ENCODE measurements at places on chromosomes 1 and 21.

GRCh38 chr1:19260211-19261138 is 8.9 kb downstream of the MRTO4 start:
- DNase-seq = no peak

GRCh38 chr21:42338729-42339715 is 11.8 kb downstream of the TFF2 start:
- no peak for DNase-seq

DNA sequence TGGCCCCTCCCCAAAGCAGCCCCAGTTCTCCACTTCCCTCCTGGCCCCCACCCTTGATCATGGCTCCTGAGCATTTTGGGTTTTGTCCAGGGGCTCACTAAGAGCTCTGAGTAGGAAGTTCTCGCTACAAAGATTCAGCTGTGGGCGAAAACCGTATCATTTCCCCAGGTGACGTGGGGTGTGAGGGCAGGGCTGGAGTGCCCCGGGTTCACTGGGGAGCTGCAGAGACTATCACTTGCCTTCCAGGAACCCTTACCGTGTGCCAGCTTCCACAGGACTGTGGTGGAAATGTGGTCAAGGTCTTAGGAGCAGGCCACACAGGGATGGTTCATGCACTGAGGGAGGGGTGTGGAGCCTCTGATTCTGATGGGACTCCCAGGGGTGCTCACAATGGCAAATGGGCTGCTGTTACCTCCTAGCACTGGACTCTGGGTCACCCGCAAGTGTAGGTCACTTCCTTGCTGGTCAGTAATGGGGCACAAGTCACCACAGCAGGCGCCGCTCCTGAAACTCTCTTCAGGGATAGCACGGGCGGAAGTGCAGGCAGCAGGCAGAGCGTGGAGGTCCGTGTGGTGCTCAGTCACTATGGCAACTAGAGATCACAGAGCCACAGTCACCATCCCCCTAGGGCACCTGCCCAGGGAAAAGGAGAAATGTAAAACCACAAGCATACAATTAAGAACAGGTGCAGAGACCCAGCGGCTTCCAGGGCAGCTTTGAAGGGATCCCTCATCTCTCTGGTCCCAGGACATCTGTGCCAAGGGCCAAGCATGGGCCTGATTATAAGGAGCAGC is 35.4 kb downstream of the RSPH1 start:
- DNase-seq = no peak

DNA sequence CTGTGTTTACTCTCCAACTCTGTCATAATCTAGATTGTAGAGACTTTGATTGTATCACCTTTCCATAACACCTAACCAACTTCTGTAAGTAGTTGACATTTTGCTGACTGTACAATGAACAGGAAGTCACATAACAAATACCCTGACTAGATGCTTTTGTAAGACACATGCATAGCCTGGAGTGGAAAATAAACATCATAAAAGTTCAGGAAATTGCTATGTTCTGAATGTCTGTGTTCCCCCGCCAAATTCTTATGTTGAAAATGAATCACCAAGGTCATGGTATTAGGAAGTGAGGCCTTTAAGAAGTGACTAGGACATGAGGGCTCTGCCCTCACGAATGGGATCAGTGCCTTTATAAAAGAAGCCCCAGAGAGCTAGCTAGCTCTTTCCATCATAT is 40.4 kb upstream of the ZSWIM5 start:
- no peak for DNase-seq

- DNase-seq = no peak
Measured at GRCh38 chr1:7052701-7053100, 267.4 kb downstream of the CAMTA1 start.

GRCh38 chr1:27331922-27332321 is 9.9 kb upstream of the SYTL1 start:
- no peak for DNase-seq

DNA sequence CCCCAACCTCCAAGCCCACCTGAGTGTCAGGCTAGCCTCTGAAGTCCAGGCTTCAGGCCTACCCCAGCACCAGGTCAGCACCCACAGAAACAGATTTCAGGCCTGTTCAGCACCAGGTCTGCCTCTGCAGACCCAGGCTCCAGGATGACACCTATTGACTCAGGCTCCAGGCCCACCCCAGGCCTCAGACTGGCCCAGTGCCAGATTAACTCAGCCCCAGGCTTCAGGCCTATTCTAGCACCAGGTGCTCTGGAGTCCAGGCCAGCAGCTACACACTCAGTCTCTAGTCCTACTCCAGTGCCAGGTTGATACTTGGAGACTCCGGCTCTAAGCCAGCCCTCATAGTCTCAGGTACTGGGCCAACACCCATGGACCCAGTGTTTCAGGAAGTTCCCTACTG is 541.7 kb upstream of the PBX1 start:
- DNase-seq = no peak

DNA sequence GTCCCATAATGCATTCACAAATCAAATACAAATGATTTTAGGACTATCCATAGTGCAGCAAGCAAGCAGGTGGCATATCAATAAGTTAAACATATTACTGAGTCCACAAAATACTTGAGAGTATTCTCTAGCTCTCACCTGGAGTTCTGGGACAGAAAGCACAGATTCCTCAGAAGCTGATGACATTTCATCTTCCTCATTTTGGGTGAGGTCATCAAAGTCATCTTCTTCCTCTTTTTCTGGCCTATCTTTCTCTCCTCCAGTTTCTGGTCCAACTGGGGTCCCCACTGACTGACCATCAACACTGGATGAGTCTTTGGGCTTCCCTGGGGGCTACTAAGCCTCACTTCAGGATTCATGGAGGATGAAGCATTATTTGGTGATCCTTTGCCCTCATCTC is 38.9 kb downstream of the YY1AP1 start:
- DNase-seq = no peak

- no peak for DNase-seq
Measured at GRCh38 chr21:46051379-46051770, 46.5 kb upstream of the COL6A2 start.

DNA sequence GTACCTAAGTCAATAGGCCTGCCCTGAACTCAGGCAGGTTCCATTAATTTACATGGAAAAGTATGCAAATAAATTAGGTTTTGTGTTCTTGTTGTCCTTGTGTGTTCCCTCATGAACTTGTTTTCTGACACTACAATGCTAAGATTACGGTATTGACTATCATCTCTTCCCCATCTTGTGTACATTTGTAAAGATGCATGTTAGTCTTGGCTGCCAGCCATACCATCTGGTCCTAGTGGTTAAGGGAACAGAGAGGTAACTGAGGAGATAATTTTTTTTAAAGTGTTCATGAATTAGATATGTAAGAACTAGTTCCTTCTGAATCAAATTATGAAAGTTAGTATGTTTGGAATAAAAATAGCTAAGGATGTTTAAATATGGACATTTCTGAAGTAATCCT is 167.6 kb upstream of the ADAMTS5 start:
- DNase-seq = no peak

DNA sequence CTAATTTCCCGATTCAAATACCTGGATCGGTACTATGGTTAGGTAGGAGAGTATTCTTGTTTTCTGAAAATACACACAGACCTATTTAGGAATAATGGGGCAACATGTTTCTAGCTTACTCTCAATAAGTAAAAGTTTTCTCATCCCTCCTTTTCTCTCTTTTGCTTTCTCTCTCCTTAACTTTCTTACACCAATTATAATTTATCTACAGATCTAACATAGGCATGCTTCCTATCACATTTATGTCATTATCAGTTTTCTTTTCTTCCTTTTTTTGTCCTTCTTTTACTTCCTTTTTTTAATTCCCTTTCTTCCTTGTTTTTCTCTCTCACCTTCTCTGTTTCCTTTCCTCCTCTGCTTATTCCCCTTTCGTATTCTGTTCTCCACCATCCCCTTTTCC is 20.3 kb downstream of the SNX7 start:
- DNase-seq = no peak

DNA sequence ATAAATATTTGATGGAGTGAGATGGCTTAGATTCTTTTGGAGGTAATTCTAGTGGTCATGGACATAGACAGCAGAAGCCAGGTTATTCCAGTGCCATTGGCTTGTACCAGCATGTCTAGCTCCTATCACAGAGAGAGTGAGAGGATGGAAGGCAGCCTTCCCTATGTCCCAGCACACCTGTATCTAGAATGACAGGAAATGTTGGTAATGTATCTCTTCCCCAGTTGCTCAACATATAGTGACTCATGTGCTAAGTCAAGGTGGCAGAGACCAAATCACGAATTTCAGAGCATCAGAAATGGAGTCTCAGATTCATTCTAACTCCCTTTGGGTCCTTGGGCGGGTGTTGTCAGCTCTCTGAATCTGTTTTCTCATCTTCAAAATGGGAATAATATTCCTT is 28.4 kb downstream of the METTL13 start:
- DNase-seq = no peak

GRCh38 chr1:16975838-16976237 is 4.6 kb downstream of the MFAP2 start:
- no peak for DNase-seq

DNA sequence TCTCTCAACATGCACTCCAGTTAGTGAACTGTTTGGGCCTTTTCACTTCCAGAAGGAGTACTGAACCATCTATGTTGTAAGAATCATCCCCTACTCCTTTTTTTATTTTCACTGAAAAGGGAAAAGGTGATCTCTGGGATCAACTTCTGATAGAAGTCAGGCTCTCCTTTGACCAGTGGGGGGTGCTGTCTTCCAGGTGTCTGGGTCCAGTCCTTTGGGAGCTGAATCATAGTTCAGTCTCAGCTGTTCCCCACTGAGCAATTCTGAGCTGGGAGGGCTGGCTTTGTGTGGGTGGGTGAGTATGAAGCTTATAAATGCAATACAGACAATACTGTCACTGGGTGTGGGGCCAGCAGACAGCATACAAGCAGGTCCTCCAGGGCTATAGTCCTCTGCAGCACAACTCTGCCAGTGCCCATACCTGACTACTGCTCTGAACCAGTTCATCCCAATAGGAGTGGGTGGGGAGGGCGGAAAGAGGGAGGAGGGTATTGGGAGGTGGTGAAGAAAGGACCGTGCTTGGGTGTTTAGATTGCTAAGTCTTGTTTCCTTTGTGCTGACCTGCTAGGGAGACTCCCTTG is 12.5 kb upstream of the SARS1 start:
- DNase-seq = no peak

- DNase-seq = no peak
Measured at GRCh38 chr1:166974647-166975345, 544 bp downstream of the ILDR2 start.

GRCh38 chr1:232786845-232787455 is 18.3 kb upstream of the MAP10 start:
- no peak for DNase-seq

- DNase-seq = no peak
Measured at GRCh38 chr1:9302745-9303524, 10.2 kb downstream of the SPSB1 start.

GRCh38 chr1:48757363-48757762 is 19.3 kb downstream of the BEND5 start:
- no peak for DNase-seq

- no peak for DNase-seq
Measured at GRCh38 chr21:35088319-35088771, 39.2 kb upstream of the RUNX1 start.

Data from Right ventricle myocardium superior (tissue), 1 donor.